ENCODE measurements at places on chromosomes 7 and 10.

DNA sequence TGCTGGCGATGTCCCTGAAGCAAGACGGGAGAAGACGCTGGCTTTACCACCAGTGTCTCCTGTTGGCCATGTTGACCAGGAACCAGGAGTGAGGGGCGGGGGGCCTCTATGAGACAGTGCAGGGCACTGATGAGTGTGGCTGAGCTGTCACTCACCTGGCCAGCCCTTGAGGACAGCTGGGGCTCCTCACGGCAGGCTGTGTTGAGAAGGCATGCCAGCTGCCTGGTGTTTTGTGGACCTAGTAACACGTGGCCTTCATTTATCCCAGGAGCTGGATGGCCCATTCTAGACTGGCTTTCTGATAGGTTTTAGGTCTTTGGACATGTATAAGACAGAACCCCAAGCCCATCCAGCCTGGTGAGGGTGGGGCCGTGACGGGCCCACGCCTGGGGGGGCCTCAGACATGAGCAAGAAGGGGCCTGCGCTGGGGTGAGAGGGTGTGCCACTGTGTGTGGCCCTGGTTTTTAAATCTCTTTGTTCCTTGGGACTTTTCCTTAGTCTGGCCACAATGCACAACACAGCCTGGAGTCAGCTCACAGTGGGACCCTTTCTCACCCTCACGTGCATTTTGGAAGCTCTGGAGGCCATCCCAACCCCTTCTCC, 10.5 kb downstream of the RHBDD2 start:
- DNase-seq: no peak

GRCh38 chr10:84038035-84038434, 101.3 kb upstream of the GHITM start:
- no peak for DNase-seq

GRCh38 chr10:132654708-132655661, 117.4 kb downstream of the INPP5A start:
- DNase-seq: peak; percentile 38

GRCh38 chr7:102834999-102835398, 77.8 kb upstream of the LRRC17 start:
- no peak for DNase-seq

GRCh38 chr10:11875494-11876281, 52.5 kb downstream of the PROSER2 start:
- no peak for DNase-seq

- no peak for DNase-seq
Measured at GRCh38 chr10:120998251-120998650, 147.1 kb downstream of the WDR11 start.

- no peak for DNase-seq
Measured at GRCh38 chr7:138892812-138893211, 88.4 kb downstream of the KIAA1549 start.

GRCh38 chr7:81960026-81960425, 190.2 kb upstream of the HGF start:
- no peak for DNase-seq

GRCh38 chr7:84546403-84546802, 351.8 kb upstream of the SEMA3A start:
- no peak for DNase-seq

DNA sequence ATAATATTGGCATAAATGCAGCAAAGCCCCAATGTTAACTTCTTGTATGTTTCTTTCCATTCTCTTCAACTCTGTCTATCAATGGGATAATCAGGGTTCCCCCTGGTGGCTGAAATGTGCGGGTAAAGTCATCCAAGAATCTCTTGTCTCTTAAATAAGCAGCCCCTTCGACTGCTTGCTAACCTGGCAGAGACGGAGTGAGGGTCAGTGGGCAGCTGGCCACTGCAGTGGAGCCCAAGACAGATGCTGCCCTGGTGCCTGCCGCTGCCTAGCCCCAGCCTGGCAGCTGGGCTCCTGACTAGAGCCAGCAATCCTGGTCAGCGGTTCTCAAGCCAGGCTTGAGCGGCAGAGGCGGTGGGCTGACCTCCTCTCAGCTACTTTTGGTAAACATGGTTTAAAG, 248.9 kb downstream of the COBL start:
- DNase-seq: peak; percentile 45

- DNase-seq: no peak
Measured at GRCh38 chr10:71684356-71685173, 35.0 kb downstream of the C10orf105 start.

DNA sequence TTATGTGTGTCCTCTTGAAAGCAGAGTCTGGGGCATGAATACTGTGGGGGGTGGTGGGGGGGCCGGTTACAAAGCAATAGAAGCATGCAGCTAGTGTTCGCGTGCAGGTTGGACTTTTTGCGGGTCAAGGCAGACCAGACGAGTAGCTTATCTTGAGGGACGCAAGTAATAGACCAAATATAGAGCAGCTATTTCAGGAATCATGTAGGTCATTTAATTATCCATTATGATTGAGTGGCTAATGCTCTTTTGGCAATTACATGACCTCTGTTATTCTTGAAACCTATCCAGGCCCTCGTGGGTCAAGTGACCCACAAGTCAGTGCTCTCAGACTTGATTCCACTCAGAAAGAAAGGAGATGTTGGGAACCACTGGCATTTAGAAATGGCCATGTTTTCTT, 93.0 kb downstream of the BTRC start:
- no peak for DNase-seq

GRCh38 chr10:33618196-33618595, 283.7 kb upstream of the NRP1 start:
- DNase-seq: no peak

- no peak for DNase-seq
Measured at GRCh38 chr7:47326220-47326619, 255.7 kb downstream of the TNS3 start.

- DNase-seq: no peak
Measured at GRCh38 chr7:132656846-132657776, 80.8 kb upstream of the PLXNA4 start.

- no peak for DNase-seq
Measured at GRCh38 chr7:3884543-3884942, 583.5 kb downstream of the SDK1 start.

GRCh38 chr7:129315960-129316359, 91.1 kb downstream of the AHCYL2 start:
- DNase-seq: no peak

DNA sequence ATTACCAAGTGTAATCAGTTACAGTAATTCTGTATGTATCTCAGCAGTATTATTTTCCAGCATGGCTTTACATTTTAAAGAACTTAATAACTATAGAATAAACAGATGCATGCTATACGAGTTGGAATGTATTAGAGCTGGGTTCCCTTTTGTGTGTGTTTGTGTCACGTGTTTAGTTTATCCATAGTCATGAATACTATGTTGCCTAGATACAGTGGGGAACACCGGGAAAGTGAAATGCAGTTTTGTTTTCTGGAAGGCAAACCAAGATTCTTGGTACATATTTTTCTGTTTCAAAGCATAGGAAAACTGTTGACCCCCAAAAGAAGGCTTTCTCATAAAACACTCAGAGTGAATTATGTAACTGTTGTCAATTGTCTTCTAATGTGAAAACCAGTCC, 119.0 kb downstream of the FANK1 start:
- no peak for DNase-seq

GRCh38 chr7:84022684-84023308, 171.8 kb downstream of the SEMA3A start:
- peak; percentile 81 for DNase-seq

DNA sequence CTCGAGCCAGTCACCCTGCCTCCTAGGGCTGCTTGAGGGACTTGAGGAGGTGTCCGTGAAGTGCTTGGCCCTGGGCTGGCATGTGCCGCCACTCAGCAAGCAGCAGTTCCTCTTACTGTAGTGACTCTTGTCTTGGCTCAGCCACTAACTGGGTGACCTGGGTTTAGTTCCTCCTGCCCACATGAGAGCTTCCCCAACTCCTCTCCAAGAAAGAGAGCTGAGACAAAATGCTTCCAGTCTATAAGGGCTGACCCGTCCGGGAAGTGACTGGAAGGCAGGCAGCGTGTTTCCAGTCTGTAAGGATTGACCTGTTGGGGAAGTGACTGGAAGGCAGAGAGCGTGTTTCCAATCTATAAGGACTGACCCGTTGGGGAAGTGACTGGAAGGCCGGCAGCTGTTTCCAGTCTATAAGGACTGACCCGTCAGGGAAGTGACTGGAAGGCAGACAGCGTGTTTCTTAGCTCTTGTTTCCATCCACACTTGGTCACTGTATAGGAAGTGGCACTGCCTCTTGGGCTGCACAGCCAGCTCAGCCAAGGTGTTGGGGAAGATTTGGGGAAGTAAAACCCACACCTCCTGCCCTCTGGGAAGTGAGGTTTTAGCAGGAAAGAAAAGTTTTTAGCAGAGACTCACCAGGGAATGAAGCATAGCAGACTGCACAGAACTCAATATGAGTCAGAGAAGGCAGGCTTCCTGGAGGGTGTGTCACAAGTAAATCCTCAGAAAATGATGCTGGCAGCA, 53.3 kb upstream of the PPIF start:
- DNase-seq: no peak

- DNase-seq: no peak
Measured at GRCh38 chr7:51040787-51041186, 258.1 kb upstream of the GRB10 start.

DNA sequence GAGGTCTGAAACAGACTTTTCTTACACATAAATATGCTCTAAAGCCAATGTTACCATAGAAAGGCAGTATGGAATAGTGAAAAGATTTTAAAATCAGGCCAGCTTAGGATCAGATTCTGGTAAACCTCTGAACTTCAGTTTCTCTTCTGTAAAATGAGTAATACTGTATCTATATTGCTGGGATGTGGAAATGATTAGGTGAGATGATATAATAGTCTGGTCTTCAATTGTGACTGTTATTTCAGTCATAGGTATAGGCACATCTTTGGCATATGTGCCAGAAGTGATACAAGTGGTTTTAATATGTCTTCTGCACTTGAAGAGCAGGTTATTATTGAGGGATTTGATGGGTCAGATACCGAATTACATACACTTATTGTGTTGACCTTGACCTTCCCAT, 7.2 kb downstream of the ZNF277 start:
- DNase-seq: no peak

DNA sequence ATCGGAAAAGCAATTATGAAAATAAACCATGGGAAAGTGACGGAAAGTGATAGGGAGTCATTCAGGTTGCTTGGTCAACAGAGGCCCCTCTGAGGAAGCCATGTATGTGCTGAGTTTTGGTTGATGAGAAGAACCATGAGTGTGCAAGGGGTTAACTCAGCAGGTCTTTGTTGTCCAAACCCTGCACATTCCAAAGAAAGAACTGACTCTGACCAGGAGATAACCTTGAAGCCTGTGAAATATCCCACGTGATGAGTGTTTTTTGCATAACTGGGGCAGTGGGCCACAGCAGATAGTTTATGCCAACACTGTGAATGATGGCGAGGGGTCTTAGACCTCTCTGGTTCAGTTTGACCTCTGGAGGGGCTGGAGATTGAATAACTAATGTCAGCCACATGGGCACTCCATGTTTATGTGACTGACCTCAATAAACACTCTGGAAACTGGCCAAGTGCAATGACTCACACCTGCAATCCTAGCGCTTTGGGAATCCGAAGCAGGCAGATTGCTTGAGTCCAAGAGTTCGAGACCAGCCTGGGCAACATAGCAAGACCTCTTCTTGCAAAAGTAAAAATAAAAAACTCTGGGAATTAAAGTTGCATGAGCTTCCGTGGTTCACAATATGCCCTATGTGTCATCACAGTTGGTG, 154.0 kb upstream of the FOXK1 start:
- no peak for DNase-seq

- no peak for DNase-seq
Measured at GRCh38 chr10:124597846-124598165, 136.2 kb downstream of the LHPP start.

DNA sequence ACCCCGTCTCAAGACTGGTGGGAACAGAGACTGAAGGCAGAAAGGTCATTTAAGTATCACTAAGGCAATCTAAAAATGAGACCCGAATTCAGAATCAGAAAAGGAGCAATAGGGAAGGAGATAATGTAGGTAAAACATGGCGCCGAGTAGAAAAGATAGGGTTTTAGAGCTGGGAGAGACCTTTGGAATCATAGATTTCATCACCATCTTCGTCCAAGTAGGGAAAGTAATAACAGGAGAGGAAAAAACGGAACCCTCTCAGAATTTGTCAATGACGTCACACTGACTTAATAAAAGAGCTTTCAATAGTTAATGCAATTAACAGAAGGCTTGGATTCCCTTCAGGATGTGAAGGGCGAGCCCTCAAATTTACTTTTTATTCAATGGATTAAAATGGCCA, 1.0 kb upstream of the UBN2 start:
- DNase-seq: no peak

GRCh38 chr7:84238596-84238995, 44.0 kb upstream of the SEMA3A start:
- DNase-seq: no peak

DNA sequence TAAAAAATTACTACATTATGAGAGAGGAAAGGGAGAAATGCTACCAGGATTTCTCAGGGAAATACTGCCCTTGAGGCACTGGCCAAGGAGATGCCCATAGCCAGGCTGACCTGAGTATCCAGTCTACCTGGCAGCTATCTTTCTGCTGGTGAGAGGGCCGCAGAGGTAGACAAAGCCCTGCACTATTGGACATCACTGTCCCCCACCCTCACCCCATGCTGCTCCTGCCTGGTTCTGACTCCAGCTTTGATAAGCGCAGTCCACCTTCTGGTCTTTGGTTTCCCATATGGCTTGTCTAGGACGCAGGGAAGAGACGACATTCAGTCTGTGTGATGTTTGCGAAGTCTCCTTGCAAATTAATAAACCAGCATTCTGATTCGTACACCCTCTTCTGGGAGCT, 3.7 kb downstream of the ITPRIP start:
- no peak for DNase-seq

- no peak for DNase-seq
Measured at GRCh38 chr7:94030634-94031033, 26.5 kb upstream of the BET1 start.

DNA sequence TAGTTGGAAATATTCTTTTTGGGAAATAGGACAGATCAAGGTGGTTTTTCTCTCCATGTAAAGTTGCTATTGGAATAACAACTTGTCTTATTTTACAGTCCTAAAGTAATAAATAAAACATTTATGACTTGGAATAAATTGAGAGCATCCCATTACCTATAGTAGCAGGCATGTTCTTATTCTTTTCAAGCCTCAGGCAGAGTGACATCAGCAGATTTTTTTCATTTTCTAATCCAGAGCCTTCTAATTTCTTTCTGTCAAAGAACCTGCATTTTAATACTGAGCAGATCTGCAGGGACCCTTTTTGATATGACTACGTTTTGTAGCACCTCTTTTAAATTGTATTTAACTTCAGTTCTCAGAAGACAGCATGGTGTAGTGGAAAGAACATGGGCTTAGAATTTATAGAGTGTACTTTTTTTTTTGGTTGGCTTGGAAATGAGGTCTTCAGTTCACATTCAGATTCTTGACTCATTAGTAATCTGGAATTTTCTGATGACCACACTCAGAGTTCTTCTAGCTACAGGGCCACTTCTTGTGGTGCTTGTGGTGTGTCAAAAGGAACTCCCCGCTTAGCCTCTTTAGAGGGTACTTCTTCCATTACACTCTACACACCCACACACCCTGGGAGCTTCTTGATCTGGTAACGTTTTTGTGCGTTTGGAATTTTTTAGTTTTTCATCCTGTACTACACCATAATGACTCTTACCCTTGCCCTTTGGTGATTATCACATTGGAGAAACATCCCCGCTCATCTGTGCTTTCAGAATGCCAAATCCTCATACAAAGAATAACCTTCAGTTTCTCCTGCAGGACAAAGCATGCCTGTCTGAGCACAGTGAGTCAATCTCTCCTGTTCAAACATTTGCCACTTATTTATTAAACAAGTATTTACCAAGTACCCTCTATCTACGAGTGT, 34.6 kb downstream of the AGK start:
- DNase-seq: no peak

GRCh38 chr10:12489357-12489756, 140.0 kb downstream of the CAMK1D start:
- DNase-seq: no peak

Measured in NCI-H1105 (cell line).